ENCODE measurements at places on chromosomes 3 and 15.

- no peak for DNase-seq
Observed at GRCh38 chr3:100129941-100130340, 15.6 kb upstream of the FILIP1L start.

DNA sequence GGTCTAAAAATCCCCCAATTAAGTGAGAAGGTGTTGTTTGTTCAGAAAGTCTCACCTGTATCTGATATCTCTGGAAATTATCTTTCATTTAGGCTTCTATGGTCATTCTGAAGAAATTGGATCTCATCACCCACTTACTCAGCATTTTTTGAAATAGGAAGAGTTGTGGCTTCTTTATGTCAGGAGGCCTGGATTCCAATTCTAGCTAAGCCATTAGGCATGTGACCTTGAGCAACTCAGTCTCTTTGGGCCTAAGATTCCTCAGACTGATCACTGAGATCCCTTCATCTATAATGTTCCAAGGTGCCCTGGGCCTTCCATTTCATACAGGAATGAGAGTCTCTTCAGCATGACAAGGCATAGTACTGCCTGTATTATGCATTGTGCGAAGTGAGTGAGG, 70.3 kb downstream of the ARHGEF26 start:
- DNase-seq, result peak; percentile 12

DNA sequence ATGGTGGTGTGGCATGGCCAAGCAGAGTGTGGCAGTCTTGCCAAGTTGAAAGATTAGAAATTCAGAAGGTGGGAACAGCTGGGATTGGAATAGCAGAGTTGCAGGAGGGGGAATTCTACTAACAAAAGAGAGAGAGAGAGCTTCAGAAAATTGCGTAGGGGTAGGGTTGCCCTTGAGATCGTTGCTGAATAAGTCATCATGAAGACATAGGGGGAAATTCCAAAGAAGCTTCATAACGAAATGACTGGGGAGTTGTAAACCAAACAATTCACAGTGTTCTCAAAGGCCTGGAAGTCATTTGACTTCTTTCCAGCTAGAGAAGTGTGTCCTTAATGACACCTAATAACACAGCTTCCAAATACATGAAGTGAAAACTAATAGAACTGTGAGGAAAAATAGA, 26.3 kb upstream of the TIPARP start:
- DNase-seq, result peak; percentile 58

DNA sequence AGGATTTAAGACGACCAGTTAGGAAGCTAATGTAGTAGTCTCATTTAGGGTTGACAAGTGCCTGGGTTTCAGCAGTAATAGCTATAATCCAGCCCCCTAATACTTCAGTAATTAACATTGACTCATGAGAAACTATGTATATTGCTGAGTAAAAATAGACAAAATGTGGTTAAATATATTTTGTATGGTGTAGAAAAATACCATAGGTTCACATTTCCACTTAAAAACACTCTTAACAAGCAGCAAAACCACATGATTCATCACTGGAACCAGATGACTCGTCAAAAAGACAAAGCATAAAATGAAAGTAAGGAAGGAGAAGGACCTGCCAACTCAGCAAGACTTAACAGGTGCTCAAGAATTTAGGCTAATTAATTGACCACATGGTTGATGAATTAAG, 288.9 kb downstream of the EFHB start:
- DNase-seq, result no peak

DNA sequence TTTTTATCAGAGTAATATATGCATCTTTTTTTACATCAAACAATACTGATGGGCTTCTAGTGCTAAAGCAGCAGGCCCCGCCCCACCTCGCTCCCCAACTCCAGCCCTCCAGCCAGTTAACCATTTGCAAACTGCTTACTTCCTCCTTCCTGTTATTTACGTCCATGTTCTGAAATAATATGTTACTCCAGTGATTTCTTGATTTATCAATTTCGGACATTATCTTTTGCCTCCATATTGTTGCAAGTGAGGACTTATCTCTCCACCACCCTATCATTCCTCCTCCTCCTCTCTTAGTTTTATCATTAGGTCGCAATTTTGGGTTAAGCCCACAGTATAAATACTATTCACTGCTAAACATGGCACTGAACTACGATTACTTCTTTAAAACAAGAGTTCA, 39.5 kb downstream of the ZNF710 start:
- DNase-seq, result no peak

DNA sequence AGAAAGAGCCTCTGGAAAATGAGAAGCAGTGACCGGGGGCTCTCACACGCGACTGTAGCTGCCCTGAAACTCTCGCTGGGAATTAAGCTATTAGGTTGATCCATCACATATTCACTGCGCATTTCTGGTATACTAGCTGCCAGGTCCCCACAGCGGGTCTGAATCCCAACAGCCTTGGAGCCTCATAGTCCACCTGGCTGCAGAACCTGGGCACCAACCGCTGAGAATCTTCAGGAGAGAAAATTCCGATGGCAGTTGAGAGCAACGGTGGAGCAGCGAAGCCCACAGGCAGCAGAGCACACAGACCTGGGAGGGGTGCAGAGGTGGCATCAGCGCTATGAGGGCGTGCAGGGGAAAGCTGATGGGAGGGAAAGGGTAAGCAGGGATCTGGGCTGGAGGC, 75.1 kb downstream of the FAM174B start:
- no peak for DNase-seq

DNA sequence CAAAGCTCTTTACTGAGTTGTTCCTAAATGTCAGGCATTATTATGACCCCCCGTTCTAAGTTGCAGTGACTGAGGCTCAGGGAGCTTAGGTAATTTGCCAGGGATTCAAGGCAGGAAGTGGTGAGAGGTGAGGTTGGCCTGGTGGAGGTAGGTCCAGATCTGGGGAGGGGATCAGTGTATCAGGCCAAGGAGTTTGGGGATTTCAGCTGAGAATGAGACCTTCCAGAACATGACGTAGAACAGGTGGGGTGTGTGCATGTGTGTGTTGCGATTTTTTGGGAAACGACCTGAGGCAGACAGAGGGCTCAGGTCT, 41.1 kb upstream of the MRPS22 start:
- no peak for DNase-seq

DNA sequence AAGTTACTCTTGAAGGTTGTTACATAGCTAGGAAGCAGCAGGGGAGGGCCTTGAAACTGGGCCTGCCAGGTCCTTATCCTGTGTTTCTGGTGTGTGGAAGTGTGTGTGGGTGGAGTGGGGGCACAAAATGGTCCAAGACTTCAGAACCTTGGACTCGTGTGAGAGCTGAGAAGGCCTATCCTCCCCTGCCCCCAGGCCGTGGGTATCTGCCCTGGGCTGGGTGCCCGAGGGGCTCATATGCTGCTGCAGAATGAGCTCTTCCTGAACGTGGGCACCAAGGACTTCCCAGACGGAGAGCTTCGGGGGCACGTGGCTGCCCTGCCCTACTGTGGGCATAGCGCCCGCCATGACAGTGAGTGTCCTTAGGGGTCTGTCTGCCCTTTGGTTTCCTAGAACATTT, 4.5 kb downstream of the CHRD start:
- DNase-seq, result no peak

DNA sequence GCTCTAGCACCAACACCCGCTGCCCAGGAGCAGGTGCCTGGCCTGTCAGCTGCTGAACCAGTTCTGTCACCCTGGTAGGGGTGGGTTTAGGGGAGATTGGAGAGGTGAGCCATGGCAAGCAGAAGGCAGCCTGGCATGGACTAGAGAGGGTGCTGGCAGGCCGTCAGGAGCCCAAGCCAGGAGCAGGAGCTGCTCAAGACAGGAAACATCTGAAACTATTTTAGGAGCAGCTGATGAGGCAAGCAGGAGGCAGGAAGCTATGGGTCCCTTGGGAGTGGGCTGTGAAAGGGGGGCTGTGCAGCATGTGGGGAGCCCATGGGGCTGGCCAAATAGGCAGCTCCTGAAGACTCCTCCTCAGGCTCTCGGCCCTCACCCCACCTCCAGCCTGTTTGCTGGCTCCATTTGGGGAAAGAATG, 2.3 kb downstream of the INKA1 start:
- peak; percentile 98 for DNase-seq

- no peak for DNase-seq
Observed at GRCh38 chr3:48546203-48546829, 10.3 kb downstream of the PFKFB4 start.

- no peak for DNase-seq
Observed at GRCh38 chr3:138057384-138057783, 47.4 kb downstream of the CLDN18 start.

DNA sequence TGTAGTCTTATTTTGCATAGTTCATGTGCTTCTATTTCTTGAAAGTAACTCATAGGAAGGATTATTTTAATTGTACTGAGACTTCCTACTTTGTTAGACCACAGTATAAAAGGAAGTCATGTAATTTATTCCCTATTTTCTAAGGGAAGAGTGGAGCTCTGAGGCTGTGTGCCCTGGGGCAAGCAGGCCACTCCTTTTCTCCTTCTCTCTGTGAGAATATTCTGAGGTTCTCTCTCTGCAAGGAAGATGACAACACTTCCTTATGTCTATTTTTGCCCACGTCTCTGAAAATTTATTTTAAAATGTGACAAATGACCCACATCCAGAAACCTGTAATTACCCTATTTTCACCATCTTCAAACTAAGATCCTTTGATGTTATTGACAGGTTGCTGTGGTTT, 11.0 kb downstream of the KCTD6 start:
- no peak for DNase-seq

DNA sequence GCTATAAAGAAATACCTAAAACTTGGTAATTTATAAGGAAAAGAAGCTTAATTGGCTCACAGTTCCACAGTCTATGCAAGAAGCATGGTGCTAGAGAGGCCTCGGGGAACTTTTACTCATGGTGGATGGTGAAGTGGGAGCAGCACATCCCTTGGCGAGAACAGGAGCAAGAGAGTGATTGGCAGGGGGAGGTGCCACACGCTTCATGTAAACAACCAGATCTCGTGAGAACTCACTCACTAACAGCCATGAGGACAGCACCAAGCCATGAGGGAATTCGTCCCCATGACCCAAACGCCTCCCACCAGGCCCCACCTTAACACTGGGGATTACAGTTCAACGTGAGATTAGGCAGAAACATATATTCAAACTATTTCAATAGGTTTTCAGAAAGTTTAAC, 28.0 kb downstream of the GABRB3 start:
- no peak for DNase-seq

DNA sequence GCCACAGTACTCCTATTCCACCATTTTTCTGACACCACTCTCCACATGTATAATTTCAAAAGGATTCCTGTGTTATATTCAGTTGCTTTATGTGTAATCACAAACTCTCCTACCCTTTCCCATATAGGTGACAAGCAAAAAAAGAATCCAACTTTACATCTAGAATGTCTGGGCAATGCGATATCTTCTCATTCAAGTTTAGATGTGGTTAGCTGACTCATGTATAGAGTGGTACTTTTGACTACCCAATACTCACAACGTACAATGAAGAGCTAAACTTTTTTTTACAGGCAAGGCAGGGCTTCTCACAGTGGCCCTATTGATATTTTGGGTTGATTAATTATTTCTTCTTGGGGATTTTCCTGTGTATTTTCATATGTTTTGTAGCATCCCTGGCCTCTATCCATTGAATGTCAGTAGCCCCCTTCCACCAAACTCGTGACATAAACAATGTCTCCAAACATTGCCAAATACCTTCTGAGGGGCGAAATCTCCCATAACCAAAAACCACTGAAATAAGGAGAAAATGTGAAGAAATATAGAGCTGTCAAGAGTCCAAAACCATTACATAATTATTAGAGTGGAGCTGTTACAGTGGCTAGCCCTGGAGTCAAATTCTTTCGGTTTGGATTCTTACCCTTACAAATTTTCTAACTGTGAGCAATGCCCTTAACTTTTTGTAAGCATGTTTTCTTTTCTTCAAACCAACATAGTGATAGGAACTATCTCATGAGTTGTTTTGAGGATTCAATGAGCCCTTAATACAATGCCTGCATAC, 342.6 kb downstream of the NSUN3 start:
- no peak for DNase-seq

DNA sequence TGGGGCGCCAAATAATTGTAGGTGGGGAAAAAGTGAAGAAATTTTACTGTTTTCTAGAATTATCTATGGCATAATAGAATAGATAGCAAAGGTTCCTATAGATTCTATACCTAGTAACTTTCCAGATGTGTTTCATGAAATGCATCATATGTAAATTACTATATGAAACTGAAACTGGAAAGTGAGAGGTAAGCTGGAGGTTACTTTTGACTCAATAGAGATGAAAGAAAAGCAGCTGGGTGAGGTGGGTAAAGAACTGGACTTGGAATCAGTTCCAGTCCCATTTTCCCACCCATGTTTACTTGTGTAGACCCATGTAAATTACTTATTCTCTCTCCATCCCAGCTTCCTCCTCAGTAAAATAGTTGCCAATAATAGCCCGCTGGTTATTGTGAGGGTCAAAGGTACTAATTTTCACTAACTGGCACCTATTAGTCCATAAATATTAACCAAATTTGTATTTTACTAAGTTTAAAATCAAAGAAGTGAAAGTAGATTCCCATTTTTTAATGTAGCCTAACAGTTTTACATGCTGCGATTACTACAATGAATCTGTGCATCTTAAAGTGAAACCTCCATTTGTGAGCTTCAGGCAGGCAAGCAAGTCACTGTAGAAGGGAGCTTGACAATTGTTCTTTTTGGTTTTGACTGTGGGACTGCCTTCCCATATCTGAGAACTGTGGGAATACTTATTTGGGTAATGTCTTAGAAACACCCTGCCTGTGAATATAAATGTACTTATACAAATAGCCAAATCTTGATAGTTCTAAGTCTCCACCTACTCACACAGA, 312.1 kb downstream of the SLC9A9 start:
- no peak for DNase-seq

DNA sequence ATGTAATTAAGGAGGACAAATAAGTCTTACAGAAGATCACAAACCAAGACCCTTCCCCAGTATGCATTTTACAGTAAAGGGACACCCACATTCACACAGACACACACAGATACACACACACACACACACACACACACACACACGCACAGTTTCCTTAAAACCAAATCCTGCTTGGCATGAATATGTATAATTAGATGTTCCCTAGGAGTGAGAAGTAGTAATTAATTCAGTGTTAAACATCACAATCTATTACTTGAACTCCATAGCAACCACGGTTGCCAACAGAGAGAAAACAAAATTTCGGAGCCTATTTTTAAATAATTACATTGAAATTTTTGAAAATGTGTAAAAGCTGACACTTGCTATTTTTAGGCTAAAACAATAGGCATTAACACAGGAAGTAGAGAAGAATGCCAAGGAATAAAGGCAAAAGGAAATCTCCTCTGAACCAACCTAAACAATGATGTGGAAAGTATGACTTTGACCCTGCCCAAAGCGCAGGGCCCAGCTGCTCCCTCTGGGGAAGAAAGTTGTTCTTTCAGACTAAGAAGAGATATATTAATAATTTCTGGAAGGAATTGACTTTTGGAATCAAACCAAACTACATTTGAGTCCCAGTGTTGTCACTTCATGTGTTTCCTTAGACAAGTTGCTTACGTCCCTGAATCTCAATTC, 215.3 kb downstream of the CPNE4 start:
- no peak for DNase-seq

- DNase-seq, result no peak
Observed at GRCh38 chr3:21056293-21056692, 694.7 kb downstream of the ZNF385D start.

- peak; percentile 63 for DNase-seq
Observed at GRCh38 chr3:16051691-16052090, 122.8 kb upstream of the GALNT15 start.

GRCh38 chr15:90286678-90287077, 21.2 kb downstream of the NGRN start:
- peak; percentile 47 for DNase-seq
